Stimulated activated CD8-positive, alpha-beta memory T cell treated with anti-CD3 and anti-CD28 coated beads, Interleukin-15, amount 100 ng/mL, for 24 hours (primary cell): ENCODE measurements at places on chromosomes 7 and 10.

- no peak for DNase-seq
Observed at GRCh38 chr7:12493863-12494686, 76.4 kb upstream of the SCIN start.

GRCh38 chr10:71990706-71991269, 26.6 kb downstream of the CHST3 start:
- no peak for DNase-seq

DNA sequence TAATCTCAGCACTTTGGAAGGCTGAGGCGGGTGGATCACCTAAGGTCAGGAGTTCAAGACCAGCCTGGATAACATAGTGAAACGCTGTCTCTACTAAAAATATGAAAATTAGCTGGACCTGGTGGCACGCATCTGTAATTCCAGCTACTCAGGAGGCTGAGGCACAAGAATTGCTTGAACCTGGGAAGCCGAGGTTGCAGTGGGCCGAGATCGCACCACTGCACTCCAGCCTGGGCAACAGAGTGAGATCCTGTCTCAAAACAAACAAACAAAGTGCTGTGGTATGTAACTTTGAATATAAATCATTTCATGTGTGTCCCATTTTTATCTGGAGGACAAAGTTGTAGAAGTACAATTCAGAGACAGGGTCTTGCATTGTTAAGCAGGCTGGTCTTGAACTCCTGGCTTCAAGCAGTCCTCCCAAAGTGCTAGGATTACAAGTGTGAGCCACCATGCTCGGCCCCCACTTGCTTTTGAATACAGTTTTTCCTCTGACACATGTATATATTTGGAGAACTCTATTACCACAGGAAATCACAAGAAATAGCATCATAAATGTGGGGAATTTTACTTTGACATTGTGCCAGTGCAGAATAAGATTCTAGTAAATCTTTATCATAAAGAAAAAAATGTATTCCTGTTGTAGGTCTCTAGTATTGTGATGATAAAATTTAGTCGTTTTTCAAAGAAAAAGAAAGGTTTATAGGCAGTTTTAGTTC, 32.6 kb downstream of the PTPN12 start:
- no peak for DNase-seq

- no peak for DNase-seq
Observed at GRCh38 chr10:77620731-77621130, 16.9 kb downstream of the KCNMA1 start.

DNA sequence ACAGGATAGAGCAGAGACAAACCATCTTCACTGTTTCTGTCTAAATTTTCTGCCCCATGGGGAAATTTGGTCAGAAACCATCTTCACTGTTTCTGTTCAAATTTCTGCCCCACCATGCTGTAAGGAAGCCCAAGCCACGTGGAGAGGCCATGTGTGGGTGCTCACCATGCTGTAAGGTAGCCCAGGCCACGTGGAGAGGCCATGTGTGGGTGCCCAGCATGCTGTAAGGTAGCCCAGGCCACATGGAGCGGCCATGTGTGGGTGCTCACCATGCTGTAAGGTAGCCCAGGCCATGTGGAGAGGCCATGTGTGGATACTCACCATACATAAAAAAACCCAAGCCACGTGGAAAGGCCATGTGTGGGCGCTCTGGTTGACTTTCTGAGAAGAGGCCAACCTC, 1088.7 kb upstream of the AUTS2 start:
- DNase-seq = no peak
